ENCODE measurements at places on chromosomes 4 and X.

GRCh38 chrX:19792412-19792811 is 95.0 kb downstream of the SH3KBP1 start:
- DNase-seq = no peak

GRCh38 chrX:53288189-53288588 is 6.8 kb upstream of the IQSEC2 start:
- no peak for DNase-seq

- no peak for DNase-seq
Measured at GRCh38 chrX:37640142-37640541, 45.4 kb upstream of the XK start.

DNA sequence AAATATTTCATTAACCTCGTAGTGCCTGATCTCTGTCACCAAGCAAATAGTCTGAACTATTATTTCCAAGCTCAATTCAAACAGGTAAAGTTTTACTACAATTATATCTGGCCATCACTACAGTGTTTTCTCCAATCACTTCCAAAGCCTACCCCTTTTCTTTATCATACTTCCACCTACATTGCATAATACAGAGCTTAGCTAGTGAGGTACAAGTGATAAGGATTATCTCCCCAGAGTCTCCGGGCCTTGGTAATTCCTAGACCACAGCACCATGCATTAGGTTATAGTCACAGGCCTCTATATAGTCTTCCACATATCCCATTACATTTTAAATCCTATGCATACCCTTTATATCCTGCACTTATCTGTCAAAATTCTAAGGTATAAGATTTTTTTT is 154.2 kb downstream of the SNCA start:
- no peak for DNase-seq

DNA sequence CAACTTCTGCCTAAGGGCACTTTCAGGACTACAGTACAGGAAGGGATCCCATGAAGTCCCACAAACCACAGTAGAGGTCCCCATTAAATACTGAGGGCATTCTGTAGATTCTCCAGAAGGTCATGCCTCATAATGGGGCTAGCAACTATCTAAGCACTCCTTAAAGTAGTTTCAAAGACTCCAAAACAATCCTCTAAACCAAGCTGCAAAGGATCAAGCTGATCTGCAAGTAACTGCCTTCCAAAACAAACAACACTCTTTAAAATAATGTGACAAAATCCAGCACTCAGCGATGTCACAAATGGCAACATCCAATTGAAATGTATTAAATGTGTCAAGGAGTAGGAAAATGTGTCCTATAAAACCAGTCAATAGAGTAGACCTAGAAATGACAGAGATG is 118.7 kb downstream of the FRYL start:
- DNase-seq = no peak

DNA sequence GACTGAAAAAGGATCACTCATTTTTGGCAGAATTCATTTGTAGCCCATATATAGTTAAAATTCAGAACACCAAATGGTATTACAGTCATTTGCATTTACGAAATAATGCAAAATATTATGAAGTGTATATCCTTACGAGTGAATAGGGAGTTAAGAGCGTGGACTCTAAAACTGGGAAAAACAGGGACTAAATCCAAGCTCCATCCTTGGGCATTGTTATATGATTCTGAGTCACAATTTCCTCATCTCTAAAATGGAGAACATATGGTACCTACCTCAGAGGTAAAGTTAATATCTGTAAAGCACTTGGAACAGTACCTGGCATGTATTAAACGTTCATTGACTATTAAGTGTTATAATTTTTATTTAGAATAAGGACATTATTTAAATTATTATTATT is 106.3 kb downstream of the ZAR1 start:
- DNase-seq = no peak

DNA sequence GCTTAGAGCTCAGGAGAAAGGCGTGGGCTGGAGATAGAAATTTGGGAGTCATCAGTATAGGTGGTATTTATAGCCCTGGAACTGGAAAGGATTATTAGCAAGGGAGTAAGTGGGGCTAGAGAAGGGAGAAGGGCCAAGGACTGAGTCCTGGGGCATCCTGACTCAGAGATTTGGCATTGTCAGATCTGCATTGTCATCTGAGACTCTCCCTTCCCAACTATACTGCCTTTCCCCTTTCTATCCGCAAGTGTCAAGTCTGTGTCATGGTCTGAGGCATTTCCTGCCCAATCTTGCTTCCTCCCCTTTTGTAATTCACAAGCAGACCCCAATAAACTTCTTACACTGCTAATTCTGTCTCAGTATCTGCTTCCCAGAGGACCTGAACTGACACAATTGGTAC is 24.4 kb upstream of the SLC25A43 start:
- DNase-seq = no peak

GRCh38 chrX:13690836-13691235 is 1.9 kb downstream of the RAB9A start:
- DNase-seq = no peak

DNA sequence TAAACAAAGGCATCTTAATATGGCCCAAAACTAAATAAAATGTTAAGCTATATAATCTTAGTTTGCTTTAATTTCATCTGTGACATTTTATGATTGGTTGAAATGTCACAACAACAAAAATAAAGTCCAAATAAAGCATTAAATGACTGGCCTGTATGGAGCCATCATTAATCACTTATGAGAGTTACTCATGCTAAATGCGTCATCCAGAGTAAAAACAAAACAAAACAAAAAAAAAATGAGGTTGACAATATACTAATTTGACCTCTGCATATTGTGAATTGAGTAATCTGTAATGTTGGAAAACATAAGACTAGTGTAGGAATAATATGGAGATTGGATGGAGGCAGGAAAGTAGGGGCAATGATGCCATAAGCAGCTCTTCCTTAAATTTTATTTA is 139.7 kb downstream of the MAPK10 start:
- DNase-seq = no peak

- no peak for DNase-seq
Measured at GRCh38 chr4:187309456-187309855, 585.8 kb upstream of the FAT1 start.

DNA sequence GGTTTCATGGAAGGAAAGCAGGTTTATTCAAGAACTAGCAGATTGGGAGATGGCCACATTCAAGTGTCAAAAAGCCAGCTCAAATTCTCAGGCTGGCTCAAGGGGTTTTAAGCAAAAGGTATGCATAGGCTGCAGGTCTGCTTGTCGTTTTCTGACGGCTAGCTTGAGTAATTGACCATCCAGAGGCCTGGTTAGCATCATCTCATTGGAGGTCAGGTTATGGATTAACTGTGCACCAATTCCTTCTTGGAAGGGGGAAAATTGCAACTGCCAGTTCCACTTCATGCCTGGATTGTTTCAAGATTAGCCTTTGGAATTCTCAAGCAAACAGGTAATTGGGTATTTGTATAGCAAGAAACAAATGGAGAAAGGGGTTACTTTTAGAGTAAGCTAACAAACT is 62.1 kb downstream of the FUNDC1 start:
- no peak for DNase-seq

GRCh38 chrX:113390531-113390930 is 549.9 kb upstream of the AMOT start:
- no peak for DNase-seq

- no peak for DNase-seq
Measured at GRCh38 chr4:81684352-81684751, 212.6 kb upstream of the RASGEF1B start.

GRCh38 chr4:136713140-136713539 is 819.2 kb downstream of the PCDH18 start:
- no peak for DNase-seq

DNA sequence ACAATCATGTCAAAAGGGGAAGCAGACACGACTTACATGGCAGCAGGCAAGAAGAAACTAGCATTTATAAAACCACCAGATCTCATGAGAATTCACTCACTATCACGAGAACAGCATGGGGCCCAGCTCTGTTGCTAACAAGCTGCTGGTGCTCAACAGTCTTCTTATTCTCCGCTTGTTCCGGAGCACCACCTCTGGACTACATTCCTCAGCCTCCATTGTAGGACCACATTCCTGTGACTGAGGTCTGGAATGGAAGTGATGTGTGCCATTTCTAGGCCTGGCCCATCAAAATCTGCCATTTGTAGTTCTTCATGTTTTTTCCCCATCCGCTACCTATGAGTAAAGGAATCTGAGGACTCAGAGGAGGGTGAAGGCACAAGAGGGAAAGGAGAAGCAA is 111.5 kb upstream of the PTCHD1 start:
- no peak for DNase-seq

DNA sequence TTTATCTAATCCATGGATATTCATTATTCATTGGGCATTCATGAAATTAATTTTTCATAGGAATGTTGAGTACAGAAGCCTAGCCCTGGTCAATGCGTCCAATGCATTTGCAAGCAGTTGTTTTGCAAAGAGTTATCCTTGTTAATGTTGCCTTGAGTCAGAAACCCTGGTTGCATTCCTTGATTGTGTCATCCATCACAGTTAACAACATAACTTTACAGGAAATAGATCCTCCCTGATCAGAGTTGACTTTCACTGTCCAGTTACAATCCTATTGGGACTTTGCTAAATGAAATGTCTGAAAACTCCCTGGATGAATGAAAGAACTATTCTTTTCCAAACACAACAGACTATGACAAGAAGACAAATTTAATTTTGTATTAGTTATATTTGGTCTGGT is 924.3 kb upstream of the SLIT2 start:
- DNase-seq = no peak

DNA sequence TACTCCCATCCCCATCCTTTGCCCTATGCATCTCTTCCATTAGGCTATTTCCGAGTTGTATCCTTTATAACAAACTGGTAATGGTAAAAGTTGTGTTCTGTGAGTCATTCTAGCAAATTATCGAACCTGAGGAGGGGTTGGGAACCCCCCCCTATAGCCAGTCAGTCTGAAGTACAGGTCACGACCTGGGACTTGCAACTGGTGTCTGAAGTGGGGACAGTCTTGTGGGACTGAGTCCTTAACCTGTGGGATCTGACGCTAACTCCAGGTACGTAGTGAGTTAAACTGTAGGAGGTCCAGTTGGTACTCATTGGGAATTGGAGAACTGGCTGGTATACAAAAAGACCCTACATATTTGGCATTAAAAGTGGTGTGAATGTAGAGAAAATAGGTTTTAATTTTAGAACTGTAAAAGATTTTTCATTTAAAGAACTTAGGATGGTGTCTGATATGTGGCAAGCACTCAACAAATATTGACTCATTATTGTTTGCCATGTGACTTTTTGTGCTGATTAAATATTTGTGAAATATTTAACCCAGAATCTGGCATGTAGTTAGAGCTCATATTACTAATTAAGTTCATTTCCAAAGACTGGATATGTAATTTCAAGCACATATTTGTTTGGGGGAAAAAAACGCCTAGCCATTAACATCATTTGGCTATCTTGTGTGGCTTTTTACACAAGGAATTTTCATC is 50.7 kb downstream of the CHST7 start:
- DNase-seq = no peak

DNA sequence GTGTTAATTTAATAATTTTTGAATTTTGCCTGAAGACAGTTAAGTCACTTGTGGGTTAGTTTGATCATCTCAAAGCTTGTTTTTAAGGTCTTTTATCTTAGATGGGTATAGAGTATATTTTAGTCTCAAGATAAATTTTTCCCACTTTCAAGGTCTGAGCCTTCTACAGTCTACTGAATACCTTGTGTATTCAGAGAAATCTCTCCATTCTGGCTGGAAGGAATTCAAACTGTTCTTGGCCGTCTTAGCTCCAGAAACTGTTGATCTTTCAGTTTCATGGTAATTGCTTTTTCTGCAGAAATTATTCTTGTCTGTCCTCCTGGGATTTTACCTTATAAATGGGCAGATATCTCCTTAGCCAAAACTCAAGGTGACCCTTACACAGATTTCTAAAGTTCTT is 97.9 kb downstream of the GC start:
- DNase-seq = no peak

- no peak for DNase-seq
Measured at GRCh38 chr4:17068392-17068791, 169.9 kb upstream of the LDB2 start.

GRCh38 chrX:71996826-71997225 is 86.2 kb downstream of the NHSL2 start:
- DNase-seq = no peak

DNA sequence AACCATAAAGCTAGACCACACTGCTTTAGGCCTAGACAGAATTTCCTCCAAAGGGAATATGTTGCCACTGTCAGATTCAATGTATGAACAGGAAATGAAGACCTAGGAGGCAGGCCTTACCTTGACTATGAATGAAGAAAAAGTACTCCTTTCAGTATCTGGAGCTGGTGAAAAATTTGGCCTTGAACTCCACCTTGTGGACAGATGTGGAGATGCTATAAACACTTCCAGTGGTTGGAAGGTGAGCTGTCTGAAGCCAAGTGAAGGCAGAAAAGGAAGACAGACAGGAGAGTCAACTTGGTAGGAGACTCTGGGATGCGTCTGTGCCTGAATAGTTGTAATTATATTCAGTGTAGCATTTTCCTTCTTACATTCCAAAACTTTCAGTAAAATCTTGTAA is 17.2 kb downstream of the SPIN3 start:
- DNase-seq = no peak

DNA sequence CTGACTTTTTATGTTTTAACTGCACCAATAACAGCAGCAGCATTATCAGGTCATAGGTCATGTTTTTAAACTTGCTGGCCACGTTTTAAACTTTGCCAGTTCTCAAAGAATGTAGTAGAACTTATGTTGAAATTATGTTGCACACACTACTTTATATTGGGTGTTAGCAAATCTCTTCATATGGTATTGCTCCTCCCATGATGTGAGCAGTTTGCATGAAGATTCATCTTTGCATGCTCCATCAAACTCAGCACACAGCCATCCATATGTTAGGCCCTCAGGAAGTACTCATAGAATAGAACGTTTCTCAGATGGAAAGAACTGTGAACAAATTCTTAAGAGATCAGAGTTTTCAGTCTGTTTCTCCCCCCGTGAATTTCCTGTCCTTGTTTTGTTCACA is 128.6 kb upstream of the MAP9 start:
- DNase-seq = no peak

DNA sequence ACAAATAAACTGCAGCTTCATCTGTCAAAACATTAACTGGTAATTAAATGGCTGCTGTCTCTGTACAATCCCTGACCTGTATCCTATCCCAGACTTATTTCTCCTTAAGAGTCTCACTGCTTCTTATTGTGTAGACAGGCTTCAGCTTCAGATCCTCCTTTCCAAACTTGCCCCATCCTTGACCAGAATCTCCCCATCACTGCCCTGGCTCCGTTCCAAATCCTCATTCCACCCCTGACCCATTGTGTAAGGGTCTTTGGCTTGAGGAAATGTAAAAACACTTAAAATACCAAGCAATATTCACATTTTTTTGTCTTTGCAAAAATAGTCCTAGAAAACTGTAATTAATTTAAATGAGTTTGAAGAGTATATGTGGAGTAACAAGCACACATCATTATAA is 152.6 kb upstream of the VEGFC start:
- DNase-seq = no peak

GRCh38 chrX:131987252-131987651 is 35.9 kb upstream of the STK26 start:
- DNase-seq = no peak

GRCh38 chr4:125368671-125369081 is 53.9 kb downstream of the FAT4 start:
- no peak for DNase-seq
